ENCODE measurements at places on chromosomes 11 and 22.

DNA sequence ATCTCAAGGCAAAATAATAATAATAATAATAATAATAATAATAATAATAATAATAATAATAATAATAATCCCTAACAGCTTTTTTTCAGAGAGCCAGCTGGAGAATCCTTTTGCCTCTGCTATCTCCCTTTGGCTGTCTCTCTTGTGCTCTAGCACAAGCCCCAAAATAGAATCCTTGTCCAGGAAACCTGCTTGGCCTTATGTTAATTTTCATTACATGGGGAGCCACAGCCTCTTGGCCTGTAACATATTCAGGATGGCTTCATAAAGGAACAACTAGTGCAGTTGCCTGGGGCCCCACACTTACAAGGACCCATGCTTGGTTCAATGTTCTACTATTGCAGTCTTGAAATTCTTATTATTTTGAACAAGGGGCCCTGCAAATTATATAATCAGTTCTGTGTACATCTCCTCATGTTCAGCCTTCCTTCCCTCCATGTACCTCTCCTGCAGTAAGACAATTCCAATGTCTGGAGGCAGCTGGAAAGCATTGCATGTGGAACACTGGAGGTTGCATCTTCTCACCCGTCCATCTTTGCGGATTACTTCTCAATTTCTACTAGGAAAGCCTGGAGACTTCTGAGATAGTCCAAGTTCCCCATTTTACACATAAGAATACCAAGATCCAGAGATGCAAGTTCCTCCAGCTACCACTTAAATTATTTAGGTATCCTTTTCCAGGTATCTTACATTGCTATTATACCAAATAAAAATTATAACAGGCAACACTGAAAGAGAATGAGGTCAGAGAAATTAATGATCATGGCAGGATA, 37.8 kb upstream of the SORL1 start:
- DNase-seq = no peak

DNA sequence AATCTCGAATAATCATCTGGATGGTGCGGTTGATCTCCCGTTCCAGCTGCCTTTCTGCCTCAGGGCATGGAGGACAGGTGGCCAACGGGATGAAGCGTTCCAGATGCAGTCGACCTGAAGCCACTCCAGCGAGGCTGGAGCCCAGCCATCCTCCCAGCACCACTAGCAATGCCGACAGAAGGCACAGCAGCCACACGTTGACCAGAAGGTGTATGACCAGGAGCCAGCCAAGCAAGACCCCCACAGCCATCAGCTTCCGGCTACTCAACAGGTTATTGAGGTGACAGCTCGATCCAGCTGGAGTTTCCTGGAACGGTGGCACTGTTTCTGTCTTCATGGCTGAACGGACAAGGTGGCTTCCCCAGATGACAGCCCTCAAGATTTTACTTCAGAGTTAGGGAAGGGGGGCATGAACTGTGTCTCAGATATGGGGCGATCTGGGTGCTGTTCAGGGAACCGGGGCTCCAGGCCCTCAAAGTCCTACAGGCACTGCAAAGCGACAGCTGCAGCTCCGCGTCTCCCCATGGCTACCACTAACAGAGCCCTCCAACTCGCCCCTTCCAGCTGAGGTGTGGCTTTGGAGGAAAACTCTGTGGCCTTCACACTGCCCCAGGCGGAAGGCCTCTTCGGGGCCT, 559 bp downstream of the SNX19 start:
- no peak for DNase-seq

- no peak for DNase-seq
Observed at GRCh38 chr11:34475656-34476055, 36.9 kb downstream of the CAT start.

GRCh38 chr11:23755769-23756168, 741.1 kb upstream of the LUZP2 start:
- no peak for DNase-seq

DNA sequence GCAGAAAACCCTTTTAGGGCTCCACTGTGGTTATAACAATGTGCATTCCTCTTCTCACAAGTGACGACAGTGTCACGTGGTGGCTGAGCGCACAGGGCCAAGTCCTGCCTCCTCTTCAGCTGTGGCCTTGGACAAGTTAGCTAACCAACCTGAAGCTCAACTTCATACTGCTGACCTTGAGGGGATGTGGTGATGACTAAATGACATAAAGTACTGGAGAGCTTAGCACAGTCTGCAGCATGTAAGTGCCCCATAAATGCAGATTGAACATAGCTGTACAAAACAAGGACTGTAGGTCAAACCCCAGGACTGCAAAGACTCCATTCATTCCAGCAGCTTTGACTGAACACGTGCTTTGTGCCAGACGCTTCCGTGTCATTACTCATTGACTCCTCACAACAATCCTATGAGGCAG, 20.1 kb upstream of the MRGPRX2 start:
- DNase-seq = no peak

DNA sequence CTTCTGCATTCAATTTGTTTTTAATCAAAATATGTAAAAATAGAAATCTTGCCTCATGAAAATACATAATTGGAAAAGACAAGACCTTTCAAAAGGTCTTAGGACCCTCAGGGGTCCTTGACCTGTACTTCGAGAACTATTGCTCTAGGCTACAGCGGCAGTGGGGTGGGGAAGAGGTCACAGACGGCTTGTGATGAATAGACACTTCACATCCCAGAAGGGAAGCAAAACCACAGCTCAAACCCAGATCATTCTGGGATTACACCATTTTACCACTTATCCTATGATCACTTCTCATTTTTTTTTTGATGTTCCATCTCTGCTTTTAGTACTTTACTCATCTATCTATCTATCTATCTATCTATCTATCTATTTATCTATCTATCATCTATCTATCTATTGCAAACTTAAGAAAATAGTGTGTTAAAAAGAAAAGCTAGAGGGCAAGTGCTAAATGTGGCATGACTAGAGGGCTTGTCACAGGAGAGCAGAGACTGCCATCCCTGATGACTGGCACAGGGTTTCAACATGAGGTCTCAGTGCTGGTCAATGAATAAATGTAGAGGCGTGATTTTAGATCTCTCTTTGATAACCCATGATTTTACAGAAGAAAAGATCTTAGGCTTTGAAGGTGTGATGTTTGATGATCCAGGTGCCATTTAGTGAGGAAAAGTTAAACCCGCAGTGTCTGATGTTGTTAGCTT, 37.1 kb downstream of the RNF141 start:
- no peak for DNase-seq

DNA sequence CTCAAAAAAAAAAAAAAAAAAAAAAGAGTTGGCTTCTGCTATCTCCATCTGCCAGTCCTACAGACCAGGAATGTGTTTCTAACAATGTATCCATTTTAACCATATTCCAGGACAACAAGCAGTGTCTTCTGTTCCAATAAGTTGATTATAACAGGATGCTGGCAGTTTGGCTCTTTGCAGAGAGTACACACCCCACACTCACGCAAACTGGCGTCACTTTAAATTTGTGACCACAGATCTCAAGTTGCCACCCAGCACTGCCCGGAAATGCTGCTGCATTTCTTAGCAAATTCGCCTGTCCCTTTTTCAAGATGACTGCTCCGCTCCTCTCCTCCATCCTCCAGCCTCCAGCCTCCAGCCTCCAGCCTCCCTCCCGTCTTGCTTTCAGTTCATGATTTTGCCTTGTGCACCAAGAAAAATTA, 44.3 kb downstream of the SCGB1A1 start:
- no peak for DNase-seq

- DNase-seq = no peak
Observed at GRCh38 chr22:41526226-41526829, 17.9 kb downstream of the POLR3H start.

DNA sequence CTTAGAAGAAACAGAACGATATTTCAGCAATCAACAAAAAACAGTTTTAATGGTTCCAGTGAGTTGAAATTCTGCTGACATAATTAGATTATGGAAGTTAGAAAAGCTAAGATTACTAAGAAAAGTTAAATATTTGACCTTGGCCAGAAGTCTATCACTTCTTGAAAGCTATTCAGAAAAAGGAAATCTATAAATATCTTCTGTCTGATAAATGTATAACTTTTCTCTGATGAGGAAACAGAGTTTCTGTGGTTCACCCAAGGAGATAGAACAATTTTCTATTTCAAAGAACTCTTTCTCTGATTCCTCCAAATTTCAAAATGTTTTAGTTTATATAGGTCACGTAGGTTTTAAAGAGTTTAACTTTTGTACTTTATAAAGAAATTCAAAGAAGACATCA, 438.4 kb upstream of the CHORDC1 start:
- DNase-seq = no peak

DNA sequence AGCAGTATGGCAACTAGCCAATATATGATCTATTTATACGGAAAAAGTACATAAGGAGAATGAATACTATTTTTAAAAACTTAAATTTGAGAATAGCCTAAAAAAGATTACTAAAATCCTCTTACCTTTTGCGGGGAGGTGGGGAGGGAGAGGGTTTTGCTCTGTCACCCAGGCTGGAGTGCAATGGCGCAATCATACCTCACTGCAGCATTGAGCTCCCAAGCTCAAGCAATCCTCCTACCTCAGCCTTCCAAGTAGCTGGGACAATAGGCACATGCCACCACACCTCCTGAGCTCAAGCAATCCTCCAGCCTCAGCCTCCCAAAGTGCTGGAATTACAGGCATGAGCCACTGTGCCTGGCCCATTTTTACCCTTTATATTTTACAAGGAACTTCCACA, 82.0 kb downstream of the TTC28 start:
- DNase-seq = no peak

DNA sequence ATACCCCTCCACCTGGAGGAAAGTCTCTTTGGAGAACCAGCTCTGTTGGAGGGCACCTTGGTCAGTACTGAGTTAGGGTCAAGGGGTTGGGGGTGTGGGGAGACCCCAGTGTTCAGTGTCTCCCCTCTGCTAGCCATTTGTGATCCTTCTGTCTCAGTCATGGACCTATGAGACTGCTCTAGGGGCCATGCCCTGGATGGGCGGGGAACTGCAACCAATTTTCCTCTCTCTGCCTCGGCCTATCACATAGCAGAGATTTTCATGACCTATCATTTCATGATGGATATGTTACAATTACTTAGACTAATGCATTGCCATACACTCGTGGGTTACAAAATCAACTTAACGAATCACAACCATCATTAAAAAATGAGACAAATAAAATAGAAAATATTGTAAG, 7.4 kb downstream of the OTOG start:
- no peak for DNase-seq

- no peak for DNase-seq
Observed at GRCh38 chr11:69156235-69156639, 502 bp downstream of the SMIM38 start.

GRCh38 chr11:46543564-46543963, 50.3 kb downstream of the AMBRA1 start:
- DNase-seq = no peak

- no peak for DNase-seq
Observed at GRCh38 chr22:47386812-47387510, 624.5 kb downstream of the TBC1D22A start.

DNA sequence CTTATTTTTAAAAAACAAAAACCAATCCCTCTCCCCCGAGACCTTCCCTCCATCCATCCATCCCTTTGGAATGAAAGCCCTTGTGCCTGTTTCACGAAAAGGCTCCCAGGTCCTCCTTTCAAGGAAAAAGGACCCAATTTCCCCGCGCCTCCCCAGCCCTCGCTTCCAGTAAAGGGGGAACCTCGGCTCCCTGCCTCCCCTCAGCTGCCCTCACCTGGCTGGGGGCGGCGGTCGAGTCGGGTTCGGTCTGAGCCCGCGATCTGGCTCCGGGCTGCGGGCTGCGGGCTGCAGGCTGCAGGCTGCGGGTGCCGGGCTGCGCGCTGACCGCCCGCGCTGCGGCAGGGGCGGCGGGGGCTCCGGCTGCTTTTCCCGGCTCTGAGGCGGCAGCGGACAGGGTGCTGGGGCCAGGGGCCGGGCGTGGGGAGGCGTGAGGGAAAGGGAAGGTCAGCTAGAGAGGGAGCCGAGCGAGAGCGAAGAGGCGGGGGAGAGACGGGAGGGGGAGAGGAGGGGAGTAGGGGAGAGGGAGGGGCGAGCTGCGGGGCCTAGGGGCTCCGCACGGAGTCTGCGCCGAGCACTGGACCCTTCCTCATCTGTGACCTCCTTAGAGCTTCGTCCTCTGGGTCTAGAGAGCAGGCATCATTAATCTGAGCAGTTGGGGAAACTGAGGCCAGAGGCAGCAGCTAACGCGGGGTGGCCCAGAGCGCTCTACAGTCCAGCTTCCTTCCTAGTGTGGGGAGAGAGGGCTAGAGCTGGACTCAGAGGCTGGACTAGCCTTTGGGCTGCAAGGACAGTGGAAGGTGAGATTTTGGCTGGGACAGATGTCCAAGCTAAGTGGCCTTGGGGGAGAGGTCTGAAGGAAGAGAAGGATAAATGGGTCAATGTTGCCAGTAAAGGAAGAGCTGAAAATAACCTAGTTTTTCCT, at the start of gene C1QTNF4:
TSS of gene C1QTNF4 (minus strand) at position 478 of the 922 bp plus-strand sequence. CDS start 3,601 bp downstream, outside the sequence.
- no peak for DNase-seq

GRCh38 chr11:126465573-126466188, 110.2 kb downstream of the ST3GAL4 start:
- DNase-seq = no peak

- DNase-seq = no peak
Observed at GRCh38 chr11:64018310-64018709, 17.4 kb upstream of the FLRT1 start.

DNA sequence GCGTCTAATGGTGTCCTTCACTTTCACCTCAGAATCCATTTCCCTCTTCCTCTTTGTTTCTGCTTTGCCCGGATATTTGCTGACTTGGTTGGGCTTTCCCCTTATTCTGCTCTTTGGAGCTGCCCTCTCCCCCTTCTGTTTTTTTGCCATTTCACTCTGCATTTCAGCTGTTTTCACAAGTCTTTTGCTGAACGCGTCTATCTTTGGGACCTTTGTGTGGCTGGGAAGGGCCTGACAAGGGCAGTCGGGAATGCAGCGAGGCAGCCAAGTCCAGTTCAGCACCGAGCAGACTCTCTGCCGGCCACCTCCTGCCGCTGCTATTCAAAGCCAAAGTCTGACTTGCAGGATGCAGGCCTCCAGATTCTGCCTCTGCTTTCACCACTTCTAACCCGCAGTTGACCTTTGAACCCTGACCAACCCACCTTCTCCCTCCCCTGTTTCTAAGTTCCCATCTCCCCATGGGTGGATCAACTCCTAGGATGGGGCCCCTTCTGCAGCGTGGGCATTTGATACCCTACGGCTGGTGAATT, 38.2 kb downstream of the FEZ1 start:
- DNase-seq = no peak

DNA sequence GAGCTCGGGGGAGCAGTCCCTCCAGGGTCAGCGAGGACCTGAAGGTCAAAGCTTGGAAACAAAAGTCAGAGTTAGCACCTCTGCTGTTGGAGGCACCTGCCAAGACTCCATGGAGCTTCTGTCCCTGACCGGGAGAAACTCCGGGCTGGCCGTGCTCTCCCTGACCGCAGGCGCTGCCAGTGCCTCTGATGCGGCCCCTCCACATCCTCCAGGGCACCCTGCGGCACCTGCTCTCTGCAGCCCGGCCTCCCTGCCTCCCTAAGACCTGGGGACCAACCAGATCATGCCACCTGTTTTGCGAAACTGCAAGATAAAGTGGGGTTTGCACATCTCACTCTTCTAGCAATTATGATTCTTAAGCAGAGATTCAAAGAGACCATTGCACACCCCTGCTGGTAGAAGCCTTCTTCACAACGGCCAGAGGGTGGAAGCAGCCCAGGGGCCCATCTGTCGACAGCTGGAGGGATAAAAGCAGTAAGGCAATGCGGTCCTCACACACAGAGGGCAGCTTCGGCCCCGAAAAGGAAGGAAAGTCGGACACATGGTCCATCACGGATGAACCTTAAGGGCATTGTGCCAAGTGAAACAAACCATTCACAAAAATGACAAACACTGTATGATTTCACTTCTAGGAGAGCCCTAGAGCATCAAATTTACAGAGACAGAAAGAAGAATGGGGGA, 477.1 kb downstream of the BRD1 start:
- DNase-seq = no peak

- DNase-seq = no peak
Observed at GRCh38 chr22:37340331-37341262, 58.3 kb downstream of the CYTH4 start.

- DNase-seq = no peak
Observed at GRCh38 chr11:110303414-110303826, 7.0 kb upstream of the RDX start.

Measured in stimulated activated CD8-positive, alpha-beta memory T cell treated with anti-CD3 and anti-CD28 coated beads, Interleukin-4, amount 100 ng/mL, for 1 hour (primary cell).